Large intestine (tissue), 12 donors: ENCODE measurements at places on chromosomes 16 and 17.

GRCh38 chr17:50209472-50210239 lies 8.2 kb upstream of the COL1A1 start:
- DNase-seq: peak; percentile 82

DNA sequence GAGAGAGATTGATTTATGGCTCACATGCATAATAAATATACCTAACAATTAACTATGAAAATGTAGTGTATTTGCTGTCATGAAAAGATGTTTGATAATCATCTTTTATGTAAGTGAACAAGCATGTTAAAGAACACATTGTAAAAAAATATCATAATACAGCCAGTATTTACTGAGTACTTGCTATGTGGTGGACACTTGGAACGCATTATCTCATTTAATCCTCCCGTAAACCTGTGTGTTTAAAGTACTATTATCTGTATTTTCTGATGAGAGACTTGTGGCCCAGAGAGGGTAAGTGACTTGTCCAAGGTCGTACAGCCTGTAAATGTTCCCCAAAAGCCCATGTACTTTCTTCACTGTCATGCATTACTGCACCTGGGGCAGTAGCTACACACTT lies 70.7 kb downstream of the PRKCA start:
- DNase-seq: no peak

GRCh38 chr17:67942810-67943209 lies 53.5 kb downstream of the C17orf58 start:
- no peak for DNase-seq

GRCh38 chr17:51289696-51290111 lies 29.4 kb downstream of the UTP18 start:
- DNase-seq: no peak

DNA sequence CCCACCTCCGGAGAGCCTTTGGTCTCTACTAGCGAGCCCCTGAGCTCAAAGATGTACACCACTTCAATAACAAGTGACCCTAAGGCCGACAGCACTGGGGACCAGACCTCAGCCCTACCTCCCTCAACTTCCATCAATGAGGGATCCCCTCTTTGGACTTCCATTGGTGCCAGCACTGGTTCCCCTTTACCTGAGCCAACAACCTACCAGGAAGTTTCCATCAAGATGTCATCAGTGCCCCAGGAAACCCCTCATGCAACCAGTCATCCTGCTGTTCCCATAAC lies 702 bp downstream of the SPN start:
- DNase-seq: no peak
